ENCODE measurements at places on chromosomes 7 and 10.
A peak's percentile ranks its signal among the peaks of the same experiment; 100 is the strongest.

DNA sequence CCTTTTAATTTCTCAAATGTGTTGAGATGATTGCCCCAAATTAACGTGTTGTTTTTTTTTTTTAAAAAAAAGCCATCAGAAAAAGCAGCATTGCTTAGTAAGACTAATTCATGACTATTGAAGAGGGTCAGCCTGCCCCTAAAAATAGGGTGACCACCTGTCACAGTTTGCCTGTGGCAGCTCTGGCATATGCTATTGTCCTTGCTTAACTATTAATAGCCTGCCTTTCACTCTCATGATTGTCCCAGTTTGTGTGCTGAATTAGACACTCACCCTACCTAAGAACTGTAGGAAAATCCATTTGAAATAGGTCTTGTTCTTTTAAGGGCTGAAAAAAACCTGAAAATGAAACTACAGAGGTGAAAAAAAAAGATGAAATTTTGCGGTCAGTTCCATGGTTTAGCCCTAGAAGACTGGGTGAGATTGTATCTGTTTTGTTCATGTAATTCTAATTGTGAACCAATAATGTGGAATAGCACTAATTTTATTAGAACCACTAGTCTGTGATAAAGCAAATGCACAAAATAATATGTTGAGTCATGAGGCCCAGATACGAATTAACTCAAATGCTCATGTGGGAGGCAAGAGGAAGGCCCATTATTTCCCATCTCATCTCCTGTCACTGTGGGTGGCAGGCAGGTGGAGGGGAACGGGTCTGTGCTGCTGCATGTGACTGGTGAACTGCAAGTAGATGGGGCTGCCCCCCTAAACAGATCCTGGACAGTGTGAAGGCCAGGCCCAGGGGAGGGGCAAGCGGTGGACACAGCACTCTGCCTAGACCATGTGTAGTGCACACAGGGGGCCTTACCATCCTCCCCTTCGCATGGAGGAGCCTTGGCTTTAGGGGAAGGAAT, 265.4 kb upstream of the NFE2L3 start:
- DNase-seq: no peak

DNA sequence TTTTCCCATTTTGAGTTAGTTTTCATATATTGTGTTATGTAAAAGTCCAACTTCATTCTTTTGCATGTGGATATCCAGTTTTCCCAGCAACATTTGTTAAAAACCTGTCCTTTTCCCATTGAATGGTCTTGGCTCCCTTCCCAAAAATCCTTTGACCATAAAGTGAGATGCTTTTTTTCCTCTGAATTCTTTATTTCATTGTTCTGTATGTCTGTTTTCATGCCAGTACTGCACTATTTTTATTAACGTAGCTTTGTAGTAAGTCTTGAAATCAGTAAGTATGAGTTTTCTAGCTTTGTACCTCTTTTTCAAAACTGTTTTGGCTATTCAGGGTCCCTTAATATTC, 20.0 kb downstream of the C1GALT1 start:
- no peak for DNase-seq

- no peak for DNase-seq
Observed at GRCh38 chr10:98694014-98694413, 247.3 kb upstream of the HPS1 start.

DNA sequence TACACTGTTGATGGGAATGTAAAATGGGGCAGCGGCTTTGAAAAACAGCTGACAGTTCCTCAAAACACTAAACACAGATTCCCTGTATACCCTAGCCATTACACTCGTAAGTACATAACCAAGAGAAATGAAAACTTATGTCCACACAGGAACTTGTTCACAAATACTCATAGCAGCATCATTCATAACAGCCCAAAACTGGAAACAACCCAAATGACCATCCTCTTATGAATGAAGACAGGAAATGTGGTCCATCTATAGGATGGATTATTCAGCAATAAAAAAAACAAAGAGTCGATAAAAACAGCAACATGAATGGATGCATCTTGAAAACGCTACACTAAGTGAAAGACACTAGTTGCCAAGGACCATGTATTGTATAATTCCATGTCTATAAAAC, 23.7 kb downstream of the NMT2 start:
- DNase-seq: no peak

- no peak for DNase-seq
Observed at GRCh38 chr10:101330231-101330630, 23.7 kb upstream of the BTRC start.

DNA sequence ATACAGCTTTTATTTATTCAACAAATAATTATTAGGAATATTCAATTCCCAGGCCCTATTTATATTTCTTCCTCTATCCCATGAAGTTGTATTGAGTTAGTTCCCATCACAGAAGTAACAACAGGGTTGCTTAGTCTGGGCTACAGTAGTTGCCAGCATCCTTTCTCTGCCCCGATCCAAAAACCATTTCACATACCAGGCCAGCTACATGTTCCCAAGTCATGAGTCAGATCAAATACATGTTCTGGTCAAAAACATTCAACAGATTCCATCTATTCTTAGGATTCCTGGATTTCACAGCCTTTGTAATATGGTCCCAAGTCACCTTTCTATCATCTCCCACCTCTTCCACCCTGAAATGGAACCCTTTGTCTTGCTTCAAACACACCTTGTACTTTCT, 91.6 kb downstream of the RAB11FIP2 start:
- DNase-seq: no peak

- no peak for DNase-seq
Observed at GRCh38 chr10:126972635-126973414, 67.6 kb downstream of the DOCK1 start.

GRCh38 chr7:115122388-115122787, 200.5 kb downstream of the MDFIC start:
- DNase-seq: no peak

DNA sequence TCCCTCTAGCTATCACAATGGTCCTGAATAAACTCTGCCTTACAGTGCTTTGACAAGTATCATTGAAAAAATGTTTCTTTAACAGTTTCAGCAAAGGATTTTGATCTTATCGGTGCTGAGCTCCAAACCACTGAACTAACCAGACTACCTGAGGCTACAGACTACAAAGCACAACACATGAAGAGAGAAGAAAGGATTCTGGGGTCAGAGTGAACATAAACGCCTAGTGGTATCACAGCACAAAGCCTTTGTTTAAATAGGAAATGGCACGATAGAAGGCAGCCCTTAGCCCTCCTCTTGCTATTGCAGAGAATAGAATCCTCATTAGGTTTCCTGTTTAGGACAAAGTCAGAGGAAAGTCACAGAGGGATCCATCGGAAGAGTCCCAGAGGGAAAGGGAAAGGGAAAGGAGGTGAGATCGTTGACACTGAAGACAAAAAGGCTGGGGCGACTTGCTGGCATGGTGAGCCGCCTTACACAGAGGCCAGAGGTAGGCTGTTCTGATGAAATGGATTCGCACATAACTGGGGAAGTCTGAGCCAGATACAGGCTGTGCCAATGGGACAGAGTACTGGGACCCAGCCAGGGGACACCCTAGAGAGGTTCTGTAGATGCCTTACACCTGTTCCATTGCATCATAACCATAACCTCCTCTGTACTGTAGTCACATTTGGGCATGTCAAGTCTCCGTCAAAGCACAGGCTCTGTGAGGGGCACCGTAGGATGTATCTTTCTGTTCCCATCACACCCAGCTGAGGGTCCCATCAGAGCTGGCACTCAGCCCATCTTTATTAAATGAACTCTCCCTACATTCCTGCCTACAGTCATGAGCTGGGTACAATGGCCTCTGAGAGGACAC, 71.5 kb downstream of the XPNPEP1 start:
- no peak for DNase-seq

- peak; percentile 98 for DNase-seq
Observed at GRCh38 chr7:3892157-3892556, 591.1 kb downstream of the SDK1 start.

DNA sequence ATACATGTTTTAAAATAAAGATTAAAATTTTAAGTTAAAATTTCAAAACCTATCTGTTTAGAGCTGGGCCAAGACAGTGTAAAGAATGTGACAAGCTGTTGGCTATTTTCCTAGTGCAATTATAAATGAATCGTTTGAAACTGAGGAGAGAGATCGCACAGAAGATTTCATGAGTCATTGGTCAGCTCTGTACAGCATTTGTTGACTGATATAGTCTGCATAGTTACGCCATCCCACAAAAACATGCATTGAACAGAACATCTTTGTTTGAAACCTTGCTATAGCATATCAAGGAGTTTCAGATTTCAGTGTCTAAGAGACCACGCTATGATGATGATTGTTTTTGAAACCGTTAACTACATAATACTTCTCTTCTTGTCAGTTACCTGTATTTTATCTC, 1.3 kb upstream of the C10orf67 start:
- peak; percentile 21 for DNase-seq

- DNase-seq: no peak
Observed at GRCh38 chr10:103690281-103690680, 165.1 kb downstream of the SH3PXD2A start.
